Choroid plexus epithelial cell (primary cell): ENCODE measurements at places on chromosomes 13 and 19.

DNA sequence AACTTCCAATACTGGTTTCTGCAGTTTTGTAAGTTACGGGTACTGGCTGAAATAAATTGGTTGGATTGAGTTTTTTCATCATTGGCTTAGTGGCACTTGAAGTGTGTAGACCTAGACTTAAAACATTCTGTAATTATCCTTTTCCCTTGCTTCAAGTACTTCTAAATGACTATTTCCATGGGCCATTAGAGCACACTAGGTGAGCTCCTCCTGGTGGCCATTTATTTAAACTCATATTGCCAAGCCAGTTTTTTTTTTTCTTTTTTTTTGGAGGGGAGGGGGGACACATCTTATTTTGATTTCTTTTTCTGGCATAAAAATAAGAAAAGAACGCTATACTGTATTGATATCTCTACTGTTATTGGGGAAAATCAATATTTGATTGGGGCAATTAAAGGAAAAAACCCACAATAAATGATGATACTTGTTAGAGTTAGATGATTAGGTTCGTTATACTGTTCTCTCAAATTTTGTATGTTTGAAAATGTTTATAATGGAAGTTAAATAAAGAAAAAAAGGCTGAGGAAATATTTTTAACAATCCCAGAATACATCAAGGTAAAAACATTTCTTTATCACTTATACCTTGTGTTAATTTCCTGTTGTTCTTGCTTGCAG lies 82.9 kb downstream of the PDS5B start:
- peak; percentile 81 for DNase-seq

- peak; percentile 11 for DNase-seq
Measured at GRCh38 chr19:31674503-31675192, 325.4 kb upstream of the TSHZ3 start.

- DNase-seq, result no peak
Measured at GRCh38 chr19:24062190-24062589, 24.8 kb upstream of the ZNF254 start.

DNA sequence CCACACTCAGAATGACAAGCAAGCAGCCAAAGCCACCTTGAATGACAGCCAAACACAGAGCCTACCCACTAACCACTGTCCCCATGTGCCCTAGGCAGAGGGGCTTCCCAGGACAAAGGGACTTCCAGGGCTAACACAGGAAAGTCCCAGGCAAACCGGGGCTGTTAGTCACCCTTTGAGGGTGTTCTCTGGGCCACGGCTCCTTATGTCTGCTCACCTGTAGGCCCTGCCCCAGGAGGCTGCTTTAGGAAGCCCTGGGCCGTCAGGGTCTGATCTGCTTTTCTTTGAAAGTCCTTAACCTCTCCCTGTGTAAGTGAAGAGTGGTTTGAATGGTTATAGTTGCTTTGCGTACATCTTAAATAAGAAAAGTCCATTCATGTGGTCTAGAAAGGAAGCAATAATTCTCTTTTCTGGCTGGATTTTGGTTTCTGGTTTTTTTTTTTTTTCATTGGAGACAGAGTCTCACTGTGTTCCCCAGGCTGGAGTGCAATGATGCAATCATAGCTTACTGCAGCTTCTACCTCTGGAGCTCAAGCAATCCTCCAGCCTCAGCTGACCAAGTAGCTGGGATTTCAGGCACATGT lies 161.4 kb downstream of the EFNB2 start:
- DNase-seq, result peak; percentile 89

- no peak for DNase-seq
Measured at GRCh38 chr19:58338825-58339558, 12.2 kb downstream of the ZSCAN22 start.

DNA sequence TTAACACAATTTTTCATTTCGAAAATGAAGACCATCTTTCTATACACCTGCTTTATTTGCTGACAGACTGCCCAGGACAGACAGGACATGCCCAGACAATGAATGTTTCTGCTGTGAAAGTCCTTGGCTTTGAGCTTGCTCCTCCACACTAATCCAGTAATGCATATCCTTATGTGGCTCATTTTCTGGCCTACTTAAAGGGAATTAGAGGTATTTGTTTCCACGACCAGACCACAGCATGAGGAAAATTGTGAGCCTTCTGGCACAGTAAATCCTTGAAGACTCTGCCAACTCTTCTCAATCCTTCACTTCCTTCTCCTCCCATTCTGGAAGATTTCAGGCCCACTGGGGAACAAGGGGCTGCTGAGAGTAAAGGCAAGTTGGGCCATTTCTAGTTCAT lies 25.7 kb downstream of the CCDC70 start:
- no peak for DNase-seq

GRCh38 chr19:33640773-33641172 lies 19.0 kb downstream of the CHST8 start:
- no peak for DNase-seq

DNA sequence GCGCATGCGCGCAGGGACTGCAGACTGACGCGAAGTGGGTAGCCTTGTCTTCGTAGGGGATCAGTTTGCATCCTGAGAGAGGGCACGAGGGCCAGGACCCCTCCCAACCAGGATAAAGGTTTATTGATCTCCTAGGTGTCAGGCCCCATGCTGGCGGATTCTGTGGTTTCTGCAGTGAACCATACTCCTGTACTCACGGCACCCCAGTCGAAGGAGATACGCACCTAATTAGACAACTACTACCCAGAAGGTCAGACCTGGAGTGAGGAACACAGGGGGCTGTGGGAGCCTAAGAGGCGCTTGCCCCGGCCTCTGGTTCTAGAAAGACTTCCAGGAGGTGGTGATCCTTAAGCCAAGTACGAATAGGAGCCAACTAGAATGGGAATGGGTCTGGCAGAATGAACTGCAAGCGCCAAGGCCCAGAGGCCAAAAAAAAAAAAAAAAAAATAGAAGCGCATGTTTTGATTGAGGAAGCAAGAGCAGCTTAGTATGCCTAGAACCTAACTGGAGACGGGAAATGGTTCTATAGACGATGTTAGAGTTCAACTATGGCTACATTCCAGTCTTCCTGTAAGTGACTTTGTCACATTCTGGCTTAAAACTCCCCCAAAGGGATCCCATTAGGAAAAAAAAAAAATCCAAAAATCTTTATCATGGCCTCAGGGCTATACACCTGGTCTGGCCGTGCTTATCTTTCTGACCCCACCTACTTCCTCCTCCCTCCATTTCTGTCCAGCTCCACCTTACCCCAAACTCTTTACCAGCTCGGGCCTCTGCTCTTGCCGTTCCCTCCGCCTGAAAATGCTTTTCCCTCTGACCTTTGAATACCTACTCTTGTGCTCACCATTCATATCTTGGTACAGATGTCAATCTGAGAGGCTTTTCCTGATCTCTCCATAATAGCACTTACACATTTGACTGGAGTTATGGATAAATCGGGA lies 902 bp upstream of the ZNF428 start:
- no peak for DNase-seq

DNA sequence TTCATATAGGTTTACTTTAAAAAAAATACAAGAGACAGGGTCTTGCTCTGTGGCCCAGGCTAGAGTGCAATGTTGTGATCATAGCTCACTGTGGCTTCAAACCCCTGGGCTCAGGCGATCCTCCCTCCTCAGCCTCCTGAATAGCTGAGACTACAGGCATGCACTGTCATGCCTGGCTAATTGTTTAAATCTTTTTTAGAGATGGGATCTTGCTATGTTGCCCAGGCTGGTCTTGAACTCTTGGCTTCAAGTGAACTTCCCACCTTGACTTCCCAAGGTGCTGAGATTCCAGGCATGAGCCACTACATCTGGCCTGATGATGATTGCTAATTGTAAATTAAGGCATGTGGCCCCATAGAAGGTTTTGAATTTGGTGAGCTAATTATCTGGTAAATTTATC lies 35.4 kb upstream of the ADGRE1 start:
- no peak for DNase-seq

- peak; percentile 62 for DNase-seq
Measured at GRCh38 chr13:34416971-34417380, 525.1 kb upstream of the NBEA start.

DNA sequence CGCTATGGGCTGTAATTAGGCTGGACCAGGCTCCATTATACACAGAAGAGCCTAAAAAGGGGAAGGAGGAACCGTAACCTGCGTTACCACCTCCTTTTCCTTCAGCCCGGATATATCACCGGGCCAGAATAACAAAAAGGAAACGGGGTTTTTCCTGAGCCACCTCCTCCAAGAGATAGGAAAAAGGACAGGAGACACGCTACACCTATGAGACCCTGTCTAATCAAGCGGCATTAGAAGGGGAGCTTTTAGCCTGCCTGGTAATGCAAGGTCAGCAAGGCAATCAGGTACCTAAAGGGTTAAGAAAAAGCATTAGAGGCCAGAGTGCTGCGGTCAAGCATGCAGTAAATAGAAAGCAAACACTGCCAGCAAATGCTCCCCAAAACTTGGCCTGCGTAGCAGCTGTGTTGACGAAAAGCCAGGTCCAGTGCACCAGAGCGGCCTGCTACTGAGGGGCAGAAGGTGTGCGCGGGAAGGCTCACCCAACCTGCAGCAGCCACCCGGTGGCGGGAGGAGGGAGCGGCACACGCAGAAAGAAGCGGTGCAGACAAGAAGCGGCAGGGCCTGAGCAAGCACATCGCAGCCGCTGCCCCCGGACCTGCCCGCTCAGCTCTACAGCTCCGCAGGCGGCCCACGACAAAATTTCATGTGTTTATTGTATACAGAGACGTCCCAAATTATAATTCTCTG lies 1466.1 kb downstream of the UQCRFS1 start:
- DNase-seq, result peak; percentile 46

DNA sequence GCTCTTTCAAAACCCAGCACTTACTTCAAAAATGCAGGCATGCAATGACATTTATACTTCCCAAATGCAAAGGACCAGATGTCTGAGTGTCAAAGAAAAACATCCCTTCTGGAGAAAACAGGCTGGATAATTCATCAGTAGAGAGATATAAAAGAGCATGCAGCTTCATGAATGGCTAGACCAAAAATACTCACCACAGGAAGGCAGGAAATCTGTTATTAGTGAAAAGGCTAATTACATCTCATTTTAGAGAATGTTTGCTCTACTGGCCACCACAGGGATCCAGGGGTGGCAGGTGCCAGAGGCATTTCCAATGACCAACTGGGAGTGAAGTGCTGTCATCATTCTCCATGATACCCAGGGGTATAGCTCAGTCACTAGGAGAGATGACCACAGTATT lies 106.5 kb downstream of the LHFPL6 start:
- no peak for DNase-seq

GRCh38 chr19:45798995-45799517 lies 6.4 kb upstream of the DMWD start:
- peak; percentile 73 for DNase-seq

GRCh38 chr19:1841209-1841924 lies 6.9 kb downstream of the REXO1 start:
- no peak for DNase-seq

DNA sequence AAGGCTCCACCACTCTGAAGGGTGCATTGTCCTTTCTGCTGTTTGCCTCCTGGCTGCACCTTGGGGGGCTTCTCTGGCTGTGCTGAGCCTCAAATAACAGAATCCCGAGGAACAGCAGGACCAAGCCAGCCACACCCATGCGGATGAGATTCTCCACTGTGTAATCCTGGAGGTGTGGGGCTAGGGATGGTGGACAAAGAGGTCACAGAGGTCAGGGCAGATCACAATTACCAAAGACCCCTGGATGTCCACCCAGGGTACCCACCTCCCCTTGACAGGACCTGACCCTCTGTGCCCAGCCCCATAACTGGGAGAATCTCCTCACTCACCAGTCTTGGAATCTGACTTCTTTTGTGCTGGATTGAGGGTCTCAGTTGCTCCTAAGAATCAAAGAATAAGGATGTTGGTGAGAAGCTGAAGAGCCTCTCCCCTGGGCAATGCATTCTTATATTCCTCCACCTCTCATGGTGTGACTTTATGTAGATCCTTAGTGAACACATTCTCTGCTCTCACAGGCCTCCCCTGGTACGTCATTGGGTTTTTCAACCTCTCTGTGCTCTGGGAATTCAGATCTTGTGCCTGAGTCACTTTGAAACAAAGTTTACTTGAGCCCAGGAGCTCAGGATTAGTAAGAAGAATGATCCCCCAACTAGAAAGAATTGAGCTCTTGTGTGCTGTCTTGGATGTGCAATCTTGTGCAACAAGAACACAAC lies 5.2 kb downstream of the LILRA4 start:
- no peak for DNase-seq

DNA sequence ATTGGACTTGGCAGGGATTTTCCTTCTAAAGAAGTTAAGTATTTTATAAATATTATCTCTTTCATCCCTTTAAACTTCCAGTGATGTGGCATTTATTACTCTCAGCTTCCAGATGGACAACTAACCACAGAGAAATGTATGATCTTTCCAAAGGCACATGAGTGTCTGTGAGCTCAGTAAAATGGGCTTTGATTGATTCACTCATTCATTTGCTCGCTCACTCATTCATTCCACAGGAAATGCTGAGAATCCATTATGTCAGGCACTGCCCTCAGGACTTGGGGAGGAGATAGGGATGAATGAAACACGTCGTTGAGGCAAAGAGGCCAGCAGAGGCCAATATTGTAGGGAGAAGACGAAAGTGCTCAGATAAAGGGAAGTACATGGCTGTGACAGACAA lies 359.3 kb downstream of the EFNB2 start:
- no peak for DNase-seq

- no peak for DNase-seq
Measured at GRCh38 chr19:5826531-5827341, 12.8 kb downstream of the FUT6 start.

- no peak for DNase-seq
Measured at GRCh38 chr13:95540888-95541287, 11.6 kb upstream of the CLDN10 start.

DNA sequence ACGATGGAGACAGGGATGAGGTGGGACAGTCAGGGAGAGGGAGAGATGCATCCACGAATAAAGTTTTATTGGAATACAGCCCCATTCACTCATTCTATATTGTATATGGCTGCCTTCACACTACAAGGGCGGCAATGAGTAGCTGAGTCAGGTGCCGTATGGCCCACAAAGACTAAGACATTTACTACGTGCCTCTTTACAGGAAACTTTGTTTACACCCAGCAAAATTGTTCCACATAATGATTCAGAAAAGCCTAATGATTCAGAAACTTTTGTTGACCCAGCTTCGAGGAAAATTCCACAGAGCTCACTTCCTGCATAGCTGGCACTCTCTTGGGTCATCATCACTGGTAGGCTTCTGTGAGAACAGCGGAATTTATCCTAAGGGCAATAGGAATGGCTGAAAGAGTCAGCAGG lies 87.3 kb upstream of the PEG3 start:
- no peak for DNase-seq

GRCh38 chr19:7994114-7994513 lies 11.3 kb downstream of the ELAVL1 start:
- DNase-seq, result no peak

GRCh38 chr19:38093587-38093986 lies 130.4 kb downstream of the DPF1 start:
- no peak for DNase-seq

DNA sequence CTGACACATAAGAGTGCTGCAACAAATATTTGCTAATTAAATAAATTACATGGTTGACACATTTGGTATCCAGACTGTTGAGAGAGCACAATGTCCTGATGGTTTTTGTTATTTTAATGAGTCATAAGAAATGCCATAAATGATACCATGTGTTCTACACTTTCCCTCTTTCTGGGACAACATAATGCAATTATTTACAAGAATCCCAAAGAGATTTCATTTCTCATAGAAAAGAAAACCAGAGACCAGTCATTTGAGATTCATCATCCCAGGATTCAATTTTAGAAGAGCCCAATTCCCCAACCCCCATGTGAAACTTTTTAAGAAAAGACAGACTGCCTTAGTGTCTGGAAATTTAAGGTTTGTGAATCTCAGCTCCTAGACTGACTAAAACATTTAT lies 399.6 kb downstream of the DCT start:
- DNase-seq, result peak; percentile 55
